ENCODE measurements at places on chromosomes 5 and 9.

DNA sequence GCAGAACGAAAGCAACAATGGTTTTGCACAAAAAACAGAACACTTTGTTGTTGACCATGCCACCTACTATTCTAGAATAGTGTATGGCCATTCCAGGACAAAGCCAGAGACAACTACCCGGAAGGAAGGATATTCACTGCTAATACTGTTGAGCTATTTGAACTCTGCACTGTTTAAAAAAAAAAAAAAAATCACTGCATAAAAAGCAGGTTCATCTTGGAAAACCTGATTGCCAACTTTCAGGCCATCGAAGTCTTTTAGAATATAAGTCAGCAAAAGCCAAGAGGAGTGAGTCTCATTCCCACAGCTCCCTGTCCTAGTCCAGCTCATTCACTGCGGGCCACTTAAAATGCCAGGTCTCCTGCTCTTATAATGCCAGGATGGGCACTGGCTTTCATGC is 4.0 kb downstream of the ENC1 start:
- DNase-seq: no peak

DNA sequence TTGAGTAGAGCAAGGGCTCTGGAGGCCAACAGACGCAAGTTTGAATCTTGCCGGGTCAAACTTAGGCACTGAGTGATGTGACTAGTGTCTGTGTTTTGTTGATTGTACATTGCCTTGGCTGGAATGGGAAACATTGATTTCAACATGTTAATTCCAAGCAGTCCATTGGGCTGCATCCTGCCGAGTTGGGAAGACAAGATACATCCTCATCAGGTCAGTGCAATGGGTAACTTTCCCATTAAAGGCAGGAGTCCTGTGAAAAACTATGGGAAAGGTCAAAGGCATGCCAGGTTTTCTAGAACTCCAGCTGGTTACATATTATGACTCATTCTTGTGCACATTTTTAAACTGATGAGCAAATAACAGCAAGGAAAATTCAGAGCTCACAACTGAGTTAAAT is 126.5 kb upstream of the ABCA1 start:
- no peak for DNase-seq

GRCh38 chr9:133237035-133237731 is 28.1 kb upstream of the OBP2B start:
- no peak for DNase-seq

- DNase-seq: no peak
These were observed 790.8 kb downstream of the BRINP1 start for GRCh38 chr9:118578467-118578866.

- DNase-seq: no peak
These were observed 165.0 kb downstream of the FBXL17 start for GRCh38 chr5:108216890-108217289.

DNA sequence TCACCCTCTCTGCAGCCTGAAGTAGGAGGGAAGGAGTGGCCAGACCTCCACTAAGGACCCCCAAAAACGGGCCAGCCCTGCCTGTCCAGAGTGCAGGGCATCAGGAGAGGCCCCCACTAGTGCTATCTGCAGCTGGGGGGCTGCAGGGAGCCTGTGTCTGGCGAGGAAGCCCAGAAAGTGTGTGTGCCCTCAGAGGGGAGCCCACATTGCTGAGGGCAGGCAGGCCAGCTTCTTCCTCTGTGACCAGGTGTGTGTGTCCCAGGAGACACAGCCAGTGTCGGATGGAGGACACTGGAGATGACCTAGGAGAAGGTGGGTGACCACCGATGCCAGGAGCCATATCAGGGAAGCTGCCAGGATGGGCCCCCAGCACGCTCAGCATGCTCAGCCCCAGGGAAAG is 218.7 kb downstream of the IRX2 start:
- no peak for DNase-seq

- no peak for DNase-seq
These were observed 33.5 kb downstream of the TMEM245 start for GRCh38 chr9:109086221-109086620.

DNA sequence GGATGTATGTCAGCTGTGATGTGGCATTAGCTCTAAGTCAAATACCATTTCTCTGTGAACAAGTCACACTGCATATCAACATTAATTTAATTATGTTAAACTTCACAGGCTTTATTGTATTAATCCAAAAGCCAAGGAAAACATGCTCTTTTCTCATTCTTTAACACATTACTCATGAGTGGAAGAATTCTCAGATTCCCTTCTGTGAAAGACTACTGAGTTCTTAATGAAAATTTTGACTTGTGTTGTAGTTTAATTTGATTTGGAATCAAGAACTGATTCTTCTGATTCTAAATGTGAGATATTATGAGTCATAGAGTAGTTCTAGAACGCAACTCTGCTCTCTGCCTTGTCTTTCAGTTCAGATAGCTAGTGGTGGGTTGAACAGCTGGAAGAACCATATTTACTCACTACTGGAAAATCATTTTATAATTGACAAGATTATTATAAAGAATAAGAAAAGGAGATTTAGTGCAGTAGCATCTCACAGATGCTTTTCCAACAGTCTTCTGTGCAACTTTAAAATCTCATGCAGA is 90.6 kb downstream of the VCAN start:
- no peak for DNase-seq

DNA sequence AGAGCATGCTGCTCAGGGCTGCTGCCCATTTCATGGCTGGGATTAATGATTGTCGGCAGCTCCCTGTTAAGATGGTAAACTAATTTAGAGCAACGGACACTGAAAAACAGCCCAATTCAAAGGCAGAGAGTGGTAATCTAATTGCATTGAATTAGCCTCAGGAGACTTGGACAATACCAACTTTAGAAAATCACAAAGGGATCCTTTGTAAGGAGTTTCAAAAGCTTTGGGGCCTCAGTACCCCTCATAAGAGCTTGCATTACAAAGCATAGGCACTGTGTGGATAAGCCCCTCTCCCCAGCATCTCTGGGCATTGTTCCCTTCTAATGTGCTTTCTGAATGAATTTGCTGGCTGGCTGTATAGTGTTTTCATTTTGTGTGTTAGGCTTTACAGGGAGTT is 6.7 kb downstream of the GLRA1 start:
- DNase-seq: no peak

DNA sequence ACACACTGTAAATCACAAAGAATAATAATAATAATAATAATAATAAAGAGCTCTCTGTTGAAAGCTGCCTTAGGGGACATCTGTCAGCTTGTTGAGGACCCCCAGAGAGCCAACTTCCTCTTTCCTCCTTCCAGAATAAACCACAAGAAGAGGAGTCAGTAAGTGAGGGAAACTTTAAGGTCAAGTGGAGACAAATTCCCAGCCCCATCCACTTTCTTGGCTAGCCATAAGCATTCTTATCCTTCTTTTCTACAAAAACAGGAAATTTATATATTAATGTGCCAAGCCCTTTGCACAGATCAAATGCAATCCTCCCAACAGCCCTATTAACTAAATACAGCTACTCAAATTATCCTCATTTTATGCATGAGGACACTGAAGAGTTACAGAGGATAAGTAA is 9.4 kb upstream of the C5orf58 start:
- DNase-seq: no peak

- DNase-seq: peak; percentile 52
These were observed 61.3 kb upstream of the MEGF10 start for GRCh38 chr5:127229185-127229889.

DNA sequence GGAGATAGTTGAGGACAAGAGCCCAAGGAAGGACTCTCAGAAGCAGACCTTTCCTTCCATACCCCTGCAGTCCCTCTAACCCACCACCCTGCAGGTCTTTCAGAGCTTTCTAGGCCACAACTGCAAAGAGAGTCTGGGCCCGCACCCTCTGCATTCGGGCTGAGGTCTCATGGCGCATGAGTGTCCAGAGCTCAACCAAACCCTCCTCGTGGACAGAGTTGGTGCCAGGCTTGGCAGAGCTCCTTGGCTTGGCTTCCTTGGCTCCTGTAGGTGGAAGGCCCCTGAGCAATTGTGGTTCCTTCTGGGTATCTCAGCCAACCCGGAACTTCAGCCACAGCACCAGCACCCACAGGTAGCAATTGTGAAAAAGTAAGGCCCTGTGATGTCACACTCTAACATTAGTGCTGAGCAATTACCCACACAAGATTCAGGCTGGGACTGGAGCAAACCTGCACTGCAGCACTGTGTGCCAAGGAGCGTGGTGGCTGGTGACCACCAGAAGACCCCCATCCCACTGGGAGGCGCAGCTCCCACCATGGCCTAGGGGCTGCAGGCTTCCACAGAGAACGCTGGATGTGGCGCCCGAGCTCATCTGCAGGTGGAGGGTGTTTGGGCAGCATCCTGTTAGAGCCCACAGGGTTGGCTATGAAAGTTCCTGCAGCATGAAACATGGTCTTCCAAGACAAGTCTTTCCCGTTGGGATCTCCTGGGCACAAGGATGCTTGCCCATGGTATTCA is 38.8 kb downstream of the FOXI1 start:
- no peak for DNase-seq

GRCh38 chr9:5361326-5362010 is 21.8 kb upstream of the RLN1 start:
- no peak for DNase-seq

GRCh38 chr9:114906922-114907571 is 23.3 kb downstream of the TNFSF8 start:
- peak; percentile 23 for DNase-seq

GRCh38 chr9:107492381-107492970 is 2.9 kb upstream of the KLF4 start:
- DNase-seq: no peak

DNA sequence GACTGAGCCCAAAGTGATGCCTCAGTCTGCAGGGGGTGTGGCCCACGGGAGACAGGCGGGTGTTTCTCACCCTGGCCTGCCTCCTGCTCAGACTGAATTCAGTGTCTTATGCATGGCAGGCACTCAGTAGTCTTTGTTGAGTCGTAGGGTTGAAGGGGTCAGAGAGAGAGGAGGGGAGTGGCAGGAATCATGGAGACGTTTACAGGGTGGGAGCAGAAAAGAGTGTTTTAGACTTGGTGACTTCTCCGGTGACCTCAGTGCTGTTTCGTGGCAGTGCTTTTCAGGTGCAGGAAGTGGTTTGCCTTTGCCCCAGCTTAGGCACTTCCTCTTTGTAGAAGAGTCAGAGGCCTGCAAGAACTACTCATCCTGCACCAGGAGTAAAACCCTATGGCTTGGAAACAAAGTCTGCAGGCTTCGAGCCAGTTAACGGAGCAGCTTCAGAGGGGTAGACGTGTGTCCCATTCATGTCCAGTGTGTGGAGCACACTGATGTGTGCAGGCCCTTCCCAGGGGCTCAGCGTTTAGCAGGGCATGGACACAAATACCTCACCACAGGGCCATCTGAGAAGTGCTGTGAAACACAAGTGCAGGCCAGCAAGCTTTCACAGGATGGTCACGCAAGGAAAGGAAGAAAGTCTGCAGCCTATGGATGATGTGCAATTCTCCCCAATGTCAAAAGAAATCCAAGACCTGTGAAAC is 24.5 kb upstream of the SEMA4D start:
- peak; percentile 63 for DNase-seq

GRCh38 chr9:88578121-88579049 is 43.4 kb downstream of the NXNL2 start:
- peak; percentile 33 for DNase-seq

DNA sequence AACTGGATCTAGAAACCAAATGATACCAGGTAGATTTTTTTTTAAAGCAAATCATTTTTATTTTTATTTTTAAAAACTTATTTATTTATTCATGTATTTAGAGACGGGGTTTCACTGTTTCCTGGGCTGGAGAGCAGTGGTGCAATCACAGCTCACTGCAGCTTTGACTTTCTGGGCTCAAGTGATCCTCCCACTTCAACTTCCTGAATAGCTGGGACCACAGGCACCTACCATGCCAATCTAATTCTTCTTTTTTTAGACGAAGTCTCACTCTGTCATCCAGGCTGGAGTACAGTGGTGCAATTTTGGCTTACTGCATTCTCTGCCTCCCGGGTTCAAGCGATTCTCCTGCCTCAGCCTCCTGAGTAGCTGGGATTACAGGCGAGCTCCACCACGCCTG is 41.3 kb upstream of the CDK20 start:
- no peak for DNase-seq

- DNase-seq: no peak
These were observed 4.5 kb downstream of the ABCA2 start for GRCh38 chr9:137023583-137023991.

DNA sequence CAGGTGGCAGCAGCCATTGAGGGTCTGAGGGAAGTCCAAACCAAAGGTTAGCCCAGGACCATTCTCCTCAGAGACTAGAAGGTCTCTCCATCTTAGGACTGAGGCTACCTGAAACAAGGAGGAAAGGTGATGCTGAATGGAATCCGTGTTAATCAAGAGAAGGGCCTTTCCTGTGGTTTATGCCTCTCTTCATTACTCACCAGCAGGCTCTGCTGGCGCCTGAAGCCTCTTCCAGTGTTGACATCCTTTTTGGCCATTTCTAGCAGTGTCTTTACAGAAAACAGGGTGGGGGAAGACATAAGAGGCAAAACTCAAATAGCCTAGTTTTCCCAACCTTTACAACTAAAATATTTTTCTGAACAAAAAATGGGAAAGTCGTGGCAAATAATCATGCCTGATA is 98.0 kb downstream of the ENC1 start:
- DNase-seq: no peak
